Effector CD4-positive, alpha-beta T cell (primary cell): ENCODE measurements at places on chromosomes 6 and 20.

DNA sequence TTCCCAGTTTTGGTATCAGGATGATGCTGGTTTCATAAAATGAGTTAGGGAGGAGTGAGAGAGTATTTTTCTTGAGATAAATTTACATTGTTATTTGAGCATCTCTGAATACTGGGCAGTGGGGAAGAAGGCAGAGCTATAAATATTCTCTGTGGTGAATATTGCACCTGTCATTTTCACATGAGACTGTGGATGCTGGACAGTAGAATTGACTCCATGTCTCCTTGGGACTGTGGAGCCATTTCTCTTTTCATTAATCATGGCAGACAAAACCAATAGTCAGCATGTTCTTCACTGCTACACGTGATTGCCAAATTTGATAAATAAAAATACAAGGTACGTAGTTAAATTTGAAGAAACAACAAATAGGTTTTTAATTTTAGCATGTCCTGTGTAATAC, 81.2 kb upstream of the PHACTR1 start:
- DNase-seq, result no peak

- DNase-seq, result no peak
Measured at GRCh38 chr6:33000055-33000454, 9.3 kb downstream of the HLA-DOA start.

DNA sequence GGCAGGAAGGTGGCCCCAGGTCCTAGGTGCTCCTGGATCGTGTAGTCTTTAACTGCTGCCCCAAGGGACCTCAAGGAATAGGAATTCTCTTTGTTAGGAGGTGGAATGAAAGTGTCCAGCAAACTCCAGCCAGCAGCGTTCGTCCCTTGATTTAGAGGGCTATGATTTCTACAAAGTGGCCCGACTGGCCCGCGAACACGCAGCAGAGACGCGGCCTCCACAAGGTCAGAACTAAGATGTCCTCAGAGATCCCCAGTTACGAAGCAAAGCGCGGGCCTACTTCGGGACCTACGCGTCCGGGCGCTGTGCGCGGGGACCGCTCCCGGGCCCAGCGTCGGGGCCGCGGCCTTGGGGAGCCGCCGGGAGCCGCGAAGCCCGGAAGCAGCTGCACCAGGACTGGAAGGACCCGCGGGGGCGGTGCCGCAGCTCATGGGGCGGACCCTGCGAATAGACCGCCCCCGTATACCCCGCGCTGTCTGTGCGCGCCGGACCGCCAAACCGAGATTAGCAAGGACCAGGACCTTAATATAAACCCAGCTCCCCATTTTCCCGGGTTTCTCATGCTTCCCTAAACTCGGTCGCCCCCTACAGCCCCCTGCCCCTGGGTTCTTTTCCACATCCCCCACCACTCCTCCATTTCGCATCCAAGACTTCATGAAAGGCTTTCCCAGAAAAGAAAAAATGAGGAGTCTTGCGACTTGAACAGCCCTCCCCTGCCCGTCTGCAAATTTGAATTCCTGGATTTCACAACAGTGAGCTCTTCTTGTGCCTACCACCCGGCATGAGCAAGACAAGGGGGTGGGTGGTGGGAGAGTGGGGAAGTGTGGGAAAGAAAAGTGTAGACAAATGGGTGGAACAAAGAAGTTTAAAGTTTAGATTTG, at the start of gene C6orf47:
TSS of gene C6orf47 (minus strand) at position 398 of the 881 bp plus-strand sequence. CDS start 831 bp downstream, outside the sequence.
- peak; percentile 68 for DNase-seq

- no peak for DNase-seq
Measured at GRCh38 chr20:44135012-44135412, 52.0 kb downstream of the JPH2 start.

- no peak for DNase-seq
Measured at GRCh38 chr20:44649126-44649525, 2.4 kb downstream of the ADA start.

- DNase-seq, result no peak
Measured at GRCh38 chr20:49268600-49269365, 9.1 kb downstream of the ZNFX1 start.

GRCh38 chr6:164911873-164912580, 397.4 kb downstream of the C6orf118 start:
- no peak for DNase-seq

- no peak for DNase-seq
Measured at GRCh38 chr20:17529586-17529985, 1.6 kb downstream of the BFSP1 start.

- no peak for DNase-seq
Measured at GRCh38 chr6:128097009-128097408, 196.2 kb upstream of the THEMIS start.

DNA sequence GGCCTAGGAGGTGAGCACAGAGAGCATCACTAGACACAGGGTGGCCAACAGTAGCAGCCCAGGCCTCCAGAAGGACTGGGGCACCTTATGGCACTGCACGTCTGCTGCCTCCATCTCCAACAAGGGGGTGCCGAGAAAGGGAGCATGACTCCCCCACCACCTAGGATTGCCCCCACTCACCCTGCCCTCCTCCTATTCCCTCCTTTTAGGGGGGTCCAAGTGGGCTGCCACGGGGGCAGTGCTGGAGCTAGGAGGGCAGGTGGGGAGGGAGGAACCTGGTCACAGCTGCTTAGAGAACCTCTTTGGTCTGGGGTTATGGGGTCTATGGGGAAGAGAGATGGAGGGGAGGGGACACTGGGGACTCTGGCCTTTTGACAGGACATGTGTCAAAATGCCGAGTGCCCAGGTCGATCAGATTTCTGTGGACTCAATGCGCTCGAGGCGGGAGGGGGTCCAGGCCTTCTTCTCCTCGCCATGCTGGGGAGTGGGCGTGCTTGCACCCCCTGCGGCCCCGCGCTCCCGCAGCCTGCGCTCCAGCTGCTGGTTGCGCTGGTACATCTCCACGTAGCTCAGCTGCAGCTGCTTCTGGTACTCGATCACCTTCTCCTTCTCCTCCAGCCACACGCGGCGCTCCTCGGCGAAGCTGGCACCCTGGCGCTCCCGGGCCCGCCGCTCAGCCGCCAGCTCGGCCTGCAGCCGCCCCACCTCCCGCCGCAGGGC, 4.5 kb upstream of the FASTKD5 start:
- no peak for DNase-seq

DNA sequence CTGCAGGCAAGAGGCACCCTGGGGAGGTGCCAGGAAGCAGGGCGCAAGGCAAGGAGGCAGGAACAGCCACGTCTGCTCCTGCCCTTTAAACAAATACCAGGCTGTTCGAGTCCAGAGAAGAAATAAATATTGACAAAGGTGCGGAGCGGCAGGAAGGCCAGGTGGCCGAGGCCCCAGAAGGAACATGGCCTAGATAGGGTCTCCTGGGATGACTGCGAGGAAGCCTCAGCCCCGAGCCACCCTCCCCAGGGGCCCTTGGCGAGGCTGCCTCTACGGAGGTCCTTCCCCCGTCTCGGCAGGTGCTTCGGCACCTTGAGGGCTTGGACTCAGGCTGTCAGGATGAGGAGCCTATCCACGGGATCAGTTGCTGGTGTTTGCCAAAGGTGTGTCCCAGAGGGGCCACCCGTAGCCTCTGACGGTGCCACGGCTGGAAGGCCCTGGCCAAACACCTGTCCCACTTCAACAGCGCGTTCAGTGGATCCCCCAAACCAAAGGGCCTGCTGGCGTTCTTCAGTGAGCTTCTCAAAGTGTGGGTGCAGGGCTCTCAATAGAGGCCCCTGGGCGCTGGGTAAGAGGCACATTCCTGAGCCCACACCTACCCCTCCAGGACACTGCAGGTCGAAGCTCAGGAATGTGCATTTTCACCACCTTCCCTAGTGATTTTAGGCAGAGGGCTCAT, 39.8 kb downstream of the SNX5 start:
- DNase-seq, result no peak

- DNase-seq, result no peak
Measured at GRCh38 chr6:6546318-6547109, 42.0 kb upstream of the LY86 start.

DNA sequence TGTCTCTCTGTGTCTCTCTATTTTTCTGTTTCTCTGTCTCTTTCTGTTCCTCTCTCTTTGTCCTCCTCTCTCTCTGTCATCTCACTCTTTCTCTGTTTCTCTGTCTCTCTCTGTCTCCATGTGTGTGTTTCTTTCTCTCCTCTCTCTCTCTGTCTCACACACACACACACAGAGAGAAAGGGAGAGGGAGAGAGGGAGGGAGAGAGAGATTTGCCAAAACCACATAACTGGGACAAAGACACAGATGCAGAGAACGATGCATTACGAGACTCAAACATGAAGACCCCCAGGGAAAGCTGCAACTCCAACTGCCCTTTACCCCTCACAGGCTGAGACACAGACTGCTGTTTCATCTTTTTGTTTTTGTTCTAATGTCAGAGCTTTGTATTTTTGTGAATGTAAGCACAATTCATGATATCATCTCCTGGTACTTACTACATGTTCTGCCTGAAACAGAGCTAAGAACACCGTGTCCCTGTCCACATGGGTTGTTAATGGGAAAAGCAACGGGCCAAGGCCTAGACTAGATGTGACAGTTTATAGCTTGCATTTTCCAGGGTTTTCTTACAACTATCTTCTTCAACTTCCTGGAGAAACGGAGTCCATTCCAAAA, 177.1 kb upstream of the ARID1B start:
- DNase-seq, result no peak

DNA sequence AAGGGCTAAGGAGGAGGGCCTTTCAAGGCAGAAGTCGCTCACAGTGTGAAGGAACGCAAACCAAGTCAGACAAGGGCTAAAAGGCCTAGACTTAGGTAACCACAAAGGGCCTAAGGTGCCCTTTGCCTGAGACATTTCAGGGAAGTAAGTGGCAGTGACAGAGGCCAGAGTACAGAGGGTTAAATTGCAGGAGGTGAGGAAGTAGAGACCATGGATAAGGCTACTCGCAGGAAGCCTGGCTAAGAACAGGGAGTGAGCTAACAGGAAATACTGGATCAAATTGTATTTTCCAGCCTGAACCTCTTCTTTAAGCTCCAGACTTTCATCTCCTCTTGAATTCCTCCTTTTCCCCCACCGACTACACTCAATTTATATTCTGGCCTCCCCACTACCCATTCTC, 16.6 kb downstream of the ZHX3 start:
- no peak for DNase-seq

DNA sequence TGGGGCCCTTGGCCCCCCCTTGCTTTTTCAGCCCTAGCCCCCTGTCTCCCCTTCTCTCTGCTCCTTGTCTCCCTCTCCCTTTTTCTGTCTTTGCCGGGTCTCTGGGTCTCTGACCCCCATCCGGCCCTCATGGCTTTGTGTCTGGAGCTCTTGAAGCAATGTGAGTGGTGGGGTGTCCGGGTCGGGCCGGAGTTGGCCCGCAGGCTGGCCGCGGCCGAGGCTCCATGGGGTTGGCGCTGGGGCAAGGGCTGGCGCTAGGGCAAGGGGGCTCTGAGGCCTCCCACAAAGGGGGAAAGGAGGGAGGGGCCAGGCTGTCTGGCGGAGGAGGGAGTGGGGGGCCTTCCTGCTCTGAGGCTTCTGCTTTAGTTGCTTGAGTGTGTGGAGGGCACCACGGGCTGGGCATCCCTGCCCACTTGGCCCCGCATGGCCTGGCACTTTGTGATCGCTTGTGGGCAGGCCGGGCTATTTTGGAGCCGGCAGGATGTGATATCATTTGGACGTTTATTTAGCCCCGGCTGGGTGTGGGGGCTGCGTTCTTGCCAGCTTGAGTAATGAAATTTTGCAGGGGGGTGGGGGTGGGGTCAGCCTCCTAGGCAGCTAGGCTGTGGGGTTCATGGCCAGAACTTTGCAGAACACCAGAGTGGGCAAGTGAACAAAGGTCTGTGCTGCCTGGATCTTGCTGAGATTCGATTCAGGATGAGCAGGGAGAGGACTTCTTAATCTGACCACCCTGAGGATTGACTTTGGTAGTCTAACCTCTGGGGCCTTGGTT, 78.7 kb upstream of the MYL9 start:
- DNase-seq, result no peak
